ENCODE measurements at places on chromosomes 16 and 17.

- no peak for DNase-seq
Observed at GRCh38 chr17:16917671-16918394, 54.1 kb downstream of the TNFRSF13B start.

- DNase-seq, result no peak
Observed at GRCh38 chr16:11835309-11835708, 16.0 kb downstream of the RSL1D1 start.

DNA sequence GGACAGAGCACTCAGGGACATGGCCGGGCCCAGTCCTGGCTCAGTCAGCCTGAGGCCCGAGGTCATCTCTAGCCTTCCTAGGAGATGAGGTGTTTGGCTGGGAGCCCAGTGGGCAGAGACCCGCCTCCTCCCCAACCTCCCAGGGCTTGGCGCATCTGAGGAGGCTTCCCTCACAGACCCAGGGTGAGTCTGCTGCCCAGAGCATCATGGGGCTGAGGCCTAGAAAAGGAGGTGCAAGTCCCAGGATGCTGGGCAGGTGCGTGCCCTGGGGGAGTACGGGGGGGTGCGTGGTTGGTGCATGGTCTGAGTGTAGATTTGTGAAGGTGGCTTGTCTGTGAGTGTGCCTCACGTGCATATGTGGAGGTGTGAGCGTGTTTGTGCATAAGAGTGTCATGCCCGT is 4.7 kb downstream of the PDE6G start:
- DNase-seq, result peak; percentile 90

DNA sequence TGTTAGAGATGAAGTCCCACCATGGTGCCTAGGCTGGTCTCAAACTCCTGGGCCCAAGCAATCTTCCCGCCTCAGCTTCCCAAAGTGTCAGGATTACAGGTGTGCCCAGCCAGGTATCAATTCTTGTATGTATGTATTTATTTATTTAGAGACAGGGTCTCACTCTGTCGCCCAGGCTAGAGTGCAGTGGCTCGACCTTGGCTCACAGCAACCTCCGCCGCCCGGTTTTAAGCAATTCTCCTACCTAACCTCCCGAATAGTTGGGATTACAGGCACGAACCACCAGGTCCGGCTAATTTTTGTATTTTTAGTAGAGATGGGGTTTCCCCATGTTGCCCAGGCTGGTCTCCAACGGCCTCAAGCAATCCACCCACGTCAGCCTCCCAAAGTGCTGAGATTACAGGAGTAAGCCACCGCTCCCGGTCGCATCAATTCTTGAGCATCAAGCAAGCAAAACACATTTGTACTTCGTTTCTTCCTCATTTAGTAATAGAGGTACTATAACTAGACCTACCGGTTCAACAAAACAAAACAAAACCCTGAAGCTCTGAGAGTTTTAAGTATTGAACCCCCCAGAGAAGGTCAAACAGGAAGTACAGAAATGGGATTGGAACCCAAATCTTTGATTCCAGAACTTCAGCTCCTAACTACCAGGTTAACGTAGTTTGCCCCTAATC is 1.0 kb upstream of the ZNF500 start:
- DNase-seq, result peak; percentile 23

GRCh38 chr17:9291912-9292560 is 270.7 kb downstream of the NTN1 start:
- DNase-seq, result peak; percentile 50

DNA sequence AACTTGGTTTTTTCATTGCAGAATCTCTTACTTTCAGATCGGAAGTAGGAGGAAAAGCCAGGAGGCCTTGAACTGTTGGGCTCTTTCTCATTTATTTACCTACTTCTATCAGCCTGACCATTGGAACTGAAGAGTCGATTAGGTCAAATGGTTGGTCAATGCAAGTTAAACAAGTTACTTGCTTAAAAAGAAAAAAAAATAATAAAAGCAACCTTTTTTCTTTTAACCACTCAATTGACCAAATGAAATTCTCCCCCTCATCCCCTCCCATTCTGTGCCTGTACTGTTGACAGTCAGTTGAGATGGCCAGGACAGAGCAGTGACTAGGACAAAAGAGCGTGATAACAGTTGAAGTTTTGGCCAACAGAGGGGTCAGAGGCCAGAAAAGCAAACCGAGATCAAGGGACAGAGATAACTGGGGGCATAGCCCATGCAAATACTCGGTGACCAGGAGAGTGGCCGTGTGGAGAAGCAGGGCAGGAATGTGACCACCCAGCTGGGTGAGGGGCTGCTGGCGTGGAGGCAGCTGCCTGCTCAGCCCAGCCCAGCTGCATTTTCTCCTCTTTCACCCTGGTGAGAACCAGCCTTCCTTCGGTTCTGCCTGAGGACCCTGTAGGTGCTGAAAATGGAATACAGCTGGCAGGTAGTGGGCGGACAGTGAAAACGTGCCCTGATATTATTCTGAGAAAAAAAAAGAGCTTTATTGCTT is 72.2 kb downstream of the HS3ST3B1 start:
- no peak for DNase-seq
